ENCODE measurements at places on chromosomes 1 and 21. TPM values are rescaled to one million over a fixed set of nuclear protein-coding genes. Genes with fewer than 3 reads are reported as not detected.

Gene PLA2G2D
- total RNA-seq, result not detected

Gene RBM15
- 20.7 TPM for total RNA-seq

Gene OPRD1
- total RNA-seq, result not detected

Gene PTPRC
- total RNA-seq, result not detected

Gene WDR64
- total RNA-seq, result not detected

Gene FCRL3
- not detected for total RNA-seq

Gene CNST
- 16.3 TPM for total RNA-seq

Gene TNFAIP8L2
- total RNA-seq, result 1.1 TPM

Gene SPRR3
- total RNA-seq, result not detected

Gene AHCTF1
- total RNA-seq, result 17.7 TPM

Gene KPRP
- not detected for total RNA-seq

Gene LAPTM5
- total RNA-seq, result 55.9 TPM

Gene OR2T12
- not detected for total RNA-seq

Gene GUCA2A
- not detected for total RNA-seq

Gene LYPD8
- not detected for total RNA-seq

Gene SH2D1B
- 0.20 TPM for total RNA-seq

Gene CCDC27
- total RNA-seq, result not detected

Gene TMEM269
- total RNA-seq, result not detected

Measured in mammary microvascular endothelial cell (primary cell).